ENCODE measurements at places on chromosomes 3 and 15.

- DNase-seq: no peak
Measured at GRCh38 chr3:49199239-49199899, 28.0 kb downstream of the KLHDC8B start.

DNA sequence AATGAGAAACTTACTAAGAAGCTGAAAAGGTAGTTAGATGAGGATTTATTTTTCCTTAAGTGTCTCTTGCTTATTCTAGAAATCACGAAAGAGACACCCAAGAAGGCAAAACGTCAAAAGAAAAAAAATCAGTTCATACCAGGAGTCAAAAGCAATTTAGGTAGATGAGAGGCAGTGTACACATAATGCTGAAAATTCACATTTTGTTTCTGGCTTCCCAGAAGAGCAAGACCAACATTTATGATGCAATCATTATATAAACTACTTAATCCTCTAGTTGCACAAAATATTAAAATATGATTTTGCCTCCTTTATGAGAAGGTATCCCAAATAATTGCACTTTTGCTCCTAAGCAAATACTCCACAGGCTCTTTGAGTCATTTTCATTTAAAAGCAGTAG lies 228.0 kb downstream of the FMN1 start:
- no peak for DNase-seq

- no peak for DNase-seq
Measured at GRCh38 chr3:173930251-173930650, 532.7 kb downstream of the NLGN1 start.

DNA sequence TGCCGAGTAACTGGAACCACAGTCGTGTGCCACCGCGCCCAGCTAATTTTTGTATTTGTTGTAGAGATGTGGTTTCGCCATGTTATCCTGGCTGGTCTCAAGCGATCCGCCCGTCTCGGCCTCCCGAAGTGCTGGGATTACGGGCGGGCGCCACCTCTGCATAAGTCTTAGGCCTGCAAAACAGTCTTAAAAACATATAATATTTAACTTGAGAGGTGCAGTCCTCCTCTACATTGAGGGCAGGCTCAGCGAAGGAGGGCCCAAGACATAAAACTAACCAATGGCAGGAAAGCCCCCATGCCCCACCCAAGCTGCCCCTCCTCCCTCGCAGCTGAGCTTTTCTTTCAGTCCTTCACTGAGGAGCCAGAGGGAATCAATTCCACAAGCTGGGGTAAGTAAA lies at the start of gene SLC28A2:
TSS of gene SLC28A2 (plus strand) at position 347 of the 400 bp plus-strand sequence. CDS start 982 bp downstream, outside the sequence.
- DNase-seq: no peak

- DNase-seq: no peak
Measured at GRCh38 chr3:33523093-33523667, 83.0 kb upstream of the UBP1 start.

- no peak for DNase-seq
Measured at GRCh38 chr3:186775999-186776398, 7.4 kb upstream of the EIF4A2 start.

GRCh38 chr3:79040701-79041100 lies 727.1 kb downstream of the ROBO1 start:
- no peak for DNase-seq

GRCh38 chr3:48881652-48882114 lies 17.0 kb downstream of the SLC25A20 start:
- DNase-seq: no peak

GRCh38 chr3:169389211-169389924 lies 274.1 kb downstream of the MECOM start:
- no peak for DNase-seq

DNA sequence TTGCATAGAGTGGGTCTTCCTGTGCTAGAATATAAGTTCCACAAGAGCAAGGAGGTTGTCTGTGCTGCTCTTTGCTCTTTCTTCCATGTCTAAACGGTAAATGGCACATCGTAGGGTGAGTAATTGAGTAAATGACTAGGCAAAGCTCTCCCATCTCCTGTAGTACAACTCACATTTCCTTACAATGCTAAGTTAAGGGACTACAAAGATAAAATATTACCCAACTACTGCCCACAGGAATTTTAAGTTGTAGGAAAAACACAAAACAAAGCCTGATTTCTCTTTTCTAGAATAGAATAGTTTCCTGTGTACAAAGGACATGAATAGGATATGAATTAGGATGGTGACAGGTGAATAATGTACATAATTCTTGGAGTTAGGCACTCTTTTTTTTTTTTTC lies 19.9 kb upstream of the LRIG1 start:
- no peak for DNase-seq

- DNase-seq: no peak
Measured at GRCh38 chr3:128278761-128279600, 125.7 kb downstream of the EEFSEC start.

DNA sequence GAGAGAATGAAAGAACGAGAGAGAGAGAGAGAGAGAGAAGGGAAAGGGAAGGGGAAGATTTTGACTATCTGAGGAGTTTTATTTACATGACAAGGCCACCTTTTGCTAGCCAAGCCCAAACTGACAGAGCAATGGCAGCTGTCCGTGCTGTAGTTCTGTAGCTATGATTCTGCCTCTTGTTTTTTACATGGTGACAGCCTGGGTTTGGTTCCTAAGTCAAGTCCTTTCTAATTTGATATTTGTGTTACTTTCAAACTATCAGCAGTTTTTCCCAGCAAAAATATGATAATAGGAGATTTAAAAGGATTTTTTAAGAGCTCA lies 26.3 kb upstream of the MFGE8 start:
- no peak for DNase-seq

DNA sequence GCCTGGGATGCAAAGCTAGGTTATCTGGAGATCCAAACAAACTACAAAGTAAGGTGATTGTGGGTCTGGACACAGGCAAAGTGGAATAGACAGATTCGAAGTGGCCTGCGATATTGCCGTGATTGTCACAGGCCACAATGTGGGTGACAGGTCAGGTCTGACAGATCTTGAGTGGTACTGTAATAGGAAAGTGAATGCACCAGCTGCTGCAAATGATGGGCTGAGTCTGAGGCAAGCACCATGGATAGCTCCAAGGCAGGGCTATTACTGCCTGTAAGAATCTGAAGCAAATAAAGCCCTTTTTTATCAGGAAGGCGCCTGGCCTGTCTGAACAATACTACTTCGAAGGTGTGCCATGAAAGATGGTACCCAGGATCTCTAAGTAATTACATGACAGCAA lies 10.0 kb downstream of the ARMC8 start:
- DNase-seq: no peak

GRCh38 chr15:74263466-74263865 lies 27.3 kb downstream of the CCDC33 start:
- DNase-seq: no peak

GRCh38 chr3:113783463-113783862 lies 36.6 kb downstream of the ATP6V1A start:
- DNase-seq: no peak

- DNase-seq: no peak
Measured at GRCh38 chr15:85673326-85673725, 121.4 kb downstream of the KLHL25 start.

DNA sequence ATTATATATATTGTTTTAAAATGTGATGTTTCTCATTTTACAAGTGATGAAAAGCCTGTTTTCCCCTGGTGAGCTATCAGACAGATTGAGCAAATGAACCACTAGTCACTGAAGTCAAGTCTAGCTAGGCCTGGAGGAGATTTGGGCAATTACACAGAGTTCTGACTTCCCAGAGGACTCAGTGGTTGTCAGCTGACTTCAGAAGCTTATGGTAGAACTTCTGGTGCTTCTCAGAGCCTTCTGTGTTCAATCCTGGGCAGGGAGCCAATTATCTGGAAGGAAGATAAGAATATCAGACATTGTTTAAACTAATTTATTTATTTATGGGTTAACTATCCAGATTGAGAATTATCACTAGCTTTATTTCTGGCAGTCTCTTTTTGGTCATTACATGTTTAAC lies 37.7 kb upstream of the NAALADL2 start:
- no peak for DNase-seq

DNA sequence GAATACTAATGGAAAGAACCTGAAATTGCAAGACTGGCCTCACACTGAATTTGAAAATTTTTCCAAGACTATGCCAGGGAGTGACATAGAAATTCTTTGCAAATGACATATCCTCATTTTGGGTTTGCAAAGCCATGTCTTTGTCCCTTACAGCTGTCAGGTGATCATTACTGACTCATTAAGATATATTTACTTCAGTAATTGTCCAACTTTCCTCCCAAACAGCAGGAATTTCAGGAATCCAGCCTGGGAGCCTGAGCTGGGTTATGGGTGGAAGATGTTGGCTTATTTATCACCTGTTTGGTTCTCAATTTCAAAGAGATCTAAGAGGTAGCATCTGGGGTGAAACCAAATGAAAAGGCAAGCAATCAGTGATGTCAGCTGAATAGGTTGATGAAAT lies 111.6 kb upstream of the ACP3 start:
- DNase-seq: no peak

GRCh38 chr3:42582474-42583070 lies 805 bp upstream of the SEC22C start:
- DNase-seq: no peak

DNA sequence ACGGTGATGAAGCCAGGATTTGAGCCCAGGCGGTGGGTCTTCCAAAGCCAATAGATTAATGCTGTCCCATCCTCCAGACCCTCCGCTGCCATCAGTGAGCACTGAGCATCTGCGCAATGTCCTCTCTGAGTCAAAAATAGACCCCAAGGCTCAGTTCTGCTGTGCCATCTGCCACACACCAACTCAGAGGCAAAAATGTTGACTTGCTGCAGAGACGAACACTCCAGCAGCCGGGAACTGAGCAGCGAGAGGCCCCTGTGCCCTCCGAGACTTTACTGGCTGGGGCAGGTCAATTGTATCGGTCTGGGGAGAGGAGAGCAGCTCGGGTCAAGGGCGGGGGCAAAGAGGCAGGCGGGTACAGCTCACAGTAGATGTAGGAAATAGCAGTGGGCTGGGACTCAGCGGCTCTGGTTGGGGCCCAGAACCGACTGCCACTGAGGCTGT lies 41.5 kb upstream of the ATP2B2 start:
- DNase-seq: no peak

- no peak for DNase-seq
Measured at GRCh38 chr3:102905811-102906210, 471.0 kb downstream of the ZPLD1 start.

GRCh38 chr3:188133646-188134045 lies 20.3 kb upstream of the LPP start:
- DNase-seq: no peak

GRCh38 chr3:160641665-160642309 lies 35.2 kb upstream of the ARL14 start:
- no peak for DNase-seq

GRCh38 chr15:98860281-98861041 lies 147.1 kb downstream of the PGPEP1L start:
- DNase-seq: no peak

GRCh38 chr3:14980689-14981088 lies 33.3 kb downstream of the NR2C2 start:
- DNase-seq: no peak
